NCI-H1417 treated with DMSO at 0.1 percent for 48 hours (cell line): ENCODE measurements at places on chromosomes 3 and 15.
A peak's percentile ranks its signal among the peaks of the same experiment; 100 is the strongest.

GRCh38 chr3:47259114-47259513 lies 23.5 kb downstream of the KIF9 start:
- DNase-seq: no peak

GRCh38 chr3:157624801-157625200 lies 121.6 kb upstream of the VEPH1 start:
- DNase-seq: no peak

DNA sequence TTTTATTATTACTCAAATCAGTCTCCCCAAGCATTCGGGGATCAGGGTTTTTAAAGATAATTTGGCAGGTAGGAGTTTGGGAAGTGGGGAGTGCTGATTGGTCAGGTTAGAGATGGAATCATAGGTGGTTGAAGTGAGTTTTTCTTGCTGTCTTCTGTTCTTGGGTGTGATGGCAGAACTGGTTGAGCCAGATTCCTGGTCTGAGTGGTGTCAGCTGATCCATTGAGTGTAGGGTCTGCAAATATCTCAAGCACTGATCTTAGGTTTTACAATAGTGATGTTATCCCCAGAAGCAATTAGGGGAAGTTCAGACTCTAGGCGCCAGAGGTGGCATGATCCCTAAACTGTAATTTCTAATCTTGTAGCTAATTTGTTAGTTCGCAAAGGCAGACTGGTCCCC lies 20.6 kb upstream of the TRANK1 start:
- DNase-seq: no peak

- peak; percentile 54 for DNase-seq
These were observed at the start of the genes RPL4 and ZWILCH for GRCh38 chr15:66504563-66505429. RPL4 (minus strand) TSS chr15:66504855; CDS start chr15:66504790, 65 bp downstream. ZWILCH (plus strand) TSS chr15:66505326; CDS start chr15:66505339, 13 bp downstream.

GRCh38 chr3:144358191-144358590 lies 386.6 kb downstream of the DIPK2A start:
- no peak for DNase-seq
